ELR (cell line): ENCODE measurements at places on chromosomes 6 and 20.

DNA sequence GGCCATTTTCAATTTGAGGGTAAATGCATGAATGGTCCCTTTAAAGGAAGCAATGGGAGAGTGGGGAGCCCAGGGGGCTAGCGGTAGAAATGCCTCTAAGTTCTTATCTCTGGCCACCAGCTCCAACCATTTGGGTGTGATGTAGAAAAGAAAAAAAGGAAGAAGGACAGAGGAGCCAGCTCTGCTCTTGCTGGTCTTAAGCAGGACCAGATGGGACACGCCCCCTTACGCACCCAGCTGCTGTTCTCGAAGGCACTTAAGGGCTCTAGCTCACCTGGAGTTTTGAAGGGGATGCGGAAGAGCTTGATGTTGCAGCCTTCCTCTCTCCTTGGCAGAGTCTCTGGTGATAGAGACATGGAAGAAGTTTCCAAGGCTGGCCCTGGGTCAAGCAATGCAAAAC, 59.5 kb upstream of the RNF144B start:
- no peak for DNase-seq

GRCh38 chr6:98797217-98797994, 37.0 kb upstream of the POU3F2 start:
- DNase-seq = no peak

DNA sequence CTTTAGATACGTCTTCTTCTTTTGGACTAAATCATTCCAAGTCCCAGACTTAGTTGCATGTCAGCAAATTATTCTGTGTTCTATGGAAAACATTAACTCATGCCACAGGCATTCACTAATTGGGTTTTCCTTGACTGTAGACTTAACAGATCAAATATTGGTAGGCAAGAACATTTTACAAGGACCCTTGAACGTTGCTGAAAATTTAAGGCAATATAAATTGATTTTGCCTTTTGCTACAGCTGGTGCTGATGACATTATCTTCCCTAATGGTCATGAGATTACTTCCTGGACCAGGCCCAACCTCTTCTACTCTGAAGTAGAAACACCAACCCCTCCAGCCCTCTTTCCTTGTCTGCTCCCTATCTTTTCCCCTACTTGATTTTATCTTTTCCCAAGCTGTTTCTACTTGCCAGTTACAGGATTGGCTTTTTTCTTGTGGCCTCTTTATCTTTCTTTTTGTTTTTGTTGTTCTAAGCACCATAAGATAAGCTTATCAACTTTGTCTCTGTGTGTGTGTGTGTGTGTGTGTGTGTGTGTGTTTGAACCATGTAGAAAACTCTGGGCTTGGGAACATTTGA, 514.0 kb upstream of the SOX4 start:
- no peak for DNase-seq

DNA sequence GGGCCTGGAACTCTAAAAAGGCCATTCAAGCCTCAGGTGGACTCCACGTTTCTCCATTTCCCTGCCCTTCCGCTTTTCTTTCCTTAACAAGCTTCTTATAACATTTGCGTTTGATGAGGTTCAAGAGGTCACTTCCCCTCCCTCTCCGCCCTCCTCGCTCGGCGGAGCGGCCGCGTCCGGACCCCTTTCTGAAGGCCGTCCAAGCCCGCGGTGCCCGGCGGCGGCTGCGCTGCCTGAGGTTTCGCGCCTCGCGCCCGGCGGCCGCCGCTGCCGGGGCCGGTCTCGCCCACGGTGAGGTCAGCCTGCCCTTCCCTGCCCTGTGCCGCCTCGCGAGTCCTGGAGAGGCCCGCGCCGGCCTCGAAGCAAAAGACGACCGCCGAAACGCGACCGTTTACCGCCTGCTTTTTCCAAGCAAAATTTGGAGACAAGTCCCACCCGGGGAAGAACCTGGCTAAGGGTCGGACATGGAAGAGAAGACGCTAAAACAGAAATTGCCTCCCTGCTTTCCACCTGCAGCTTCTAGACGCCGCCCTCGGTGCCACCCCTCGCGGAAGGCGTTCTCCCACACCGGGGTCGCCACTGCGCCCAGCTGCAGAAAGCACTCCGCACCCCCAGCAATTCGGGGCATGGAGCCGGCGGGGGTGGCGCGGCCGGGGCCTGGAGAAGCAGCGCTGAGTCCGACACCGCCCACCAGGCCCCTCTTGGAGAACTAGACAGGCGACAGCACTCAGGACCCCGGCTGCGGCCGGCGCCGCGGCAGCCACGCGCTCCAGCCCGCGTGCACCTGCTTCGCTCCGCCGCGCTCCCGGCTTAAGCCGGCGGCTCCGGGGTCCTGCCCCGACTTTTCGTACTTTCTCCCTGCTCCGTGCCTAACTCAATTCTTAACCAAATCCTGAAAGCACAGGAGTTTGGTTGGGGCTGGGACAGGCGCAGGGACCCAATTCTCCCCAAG, 11.0 kb upstream of the FOXF2 start:
- no peak for DNase-seq

- DNase-seq = no peak
These were observed 26.5 kb upstream of the HEY2 start for GRCh38 chr6:125722886-125723285.

- no peak for DNase-seq
These were observed 4.3 kb downstream of the HLA-DPA1 start for GRCh38 chr6:33069021-33069738.

- peak; percentile 97 for DNase-seq
These were observed 71.8 kb upstream of the TMEM181 start for GRCh38 chr6:158488065-158488464.

- DNase-seq = no peak
These were observed 14.6 kb downstream of the KHDC1 start for GRCh38 chr6:73248192-73248903.

- DNase-seq = no peak
These were observed 52.4 kb downstream of the RNF144B start for GRCh38 chr6:18439581-18439980.

GRCh38 chr20:37562695-37563480, 35.2 kb upstream of the BLCAP start:
- no peak for DNase-seq

- no peak for DNase-seq
These were observed 193.1 kb downstream of the NRN1 start for GRCh38 chr6:5813625-5814027.

- no peak for DNase-seq
These were observed 950.1 kb downstream of the EPHA7 start for GRCh38 chr6:92469186-92469828.

DNA sequence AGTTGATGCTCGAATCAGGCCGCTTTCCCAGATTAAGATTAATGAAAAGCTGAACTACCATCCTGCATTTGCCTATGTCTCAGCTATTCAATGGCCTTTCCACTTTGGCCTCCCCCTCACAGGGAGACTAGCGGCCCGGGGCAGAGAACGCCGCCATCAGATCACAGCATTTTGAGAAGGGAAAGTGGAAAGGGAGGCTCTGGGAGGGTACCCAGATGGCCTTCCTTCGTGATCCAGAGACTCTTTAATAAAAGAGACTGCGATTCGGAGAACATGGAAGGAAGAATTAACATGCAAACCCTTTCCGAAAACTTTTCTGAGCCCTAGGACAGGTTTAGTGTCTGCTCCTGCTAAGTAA, 533 bp downstream of the MRPS18A start:
- DNase-seq = no peak

DNA sequence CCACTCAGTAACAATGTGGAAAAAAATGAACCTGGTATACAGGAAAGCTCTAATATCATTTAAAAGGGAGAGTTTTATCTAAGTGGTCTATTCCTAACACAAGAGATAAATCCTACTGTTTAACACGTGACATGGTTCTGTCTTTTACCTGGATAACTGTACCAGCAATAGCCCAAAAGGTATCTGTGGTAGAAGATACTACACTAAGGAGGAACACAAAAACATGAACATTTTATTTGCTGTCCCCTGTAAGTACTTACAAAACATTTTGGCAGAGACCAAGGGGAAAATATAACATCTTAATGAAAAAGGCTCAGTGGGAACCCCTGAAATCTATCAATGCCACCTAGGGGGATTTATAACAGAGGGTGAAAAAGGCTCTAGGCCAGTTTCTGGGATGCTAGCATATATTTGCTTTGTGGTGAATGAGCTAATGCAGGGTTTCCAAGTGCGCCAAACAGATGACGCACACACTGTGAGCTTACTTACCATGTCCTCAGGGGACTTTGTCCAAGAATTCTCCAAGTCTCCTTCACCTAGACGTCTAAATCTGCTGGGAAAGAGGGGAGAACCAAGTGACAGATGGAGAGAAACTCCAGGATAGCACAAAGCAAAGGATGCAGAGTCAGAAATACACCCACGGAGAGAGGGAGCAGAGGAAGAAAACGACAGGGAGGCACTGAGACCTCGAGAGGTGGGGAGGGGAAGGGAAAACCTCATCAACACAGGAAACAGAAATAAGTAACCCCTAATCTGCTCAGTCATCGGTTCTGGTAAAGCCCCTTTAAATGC, 147.9 kb upstream of the PRND start:
- DNase-seq = peak; percentile 94

GRCh38 chr6:114339706-114340105, 3.1 kb downstream of the HS3ST5 start:
- DNase-seq = peak; percentile 14

GRCh38 chr6:11712760-11713159, 65.8 kb downstream of the ADTRP start:
- no peak for DNase-seq

DNA sequence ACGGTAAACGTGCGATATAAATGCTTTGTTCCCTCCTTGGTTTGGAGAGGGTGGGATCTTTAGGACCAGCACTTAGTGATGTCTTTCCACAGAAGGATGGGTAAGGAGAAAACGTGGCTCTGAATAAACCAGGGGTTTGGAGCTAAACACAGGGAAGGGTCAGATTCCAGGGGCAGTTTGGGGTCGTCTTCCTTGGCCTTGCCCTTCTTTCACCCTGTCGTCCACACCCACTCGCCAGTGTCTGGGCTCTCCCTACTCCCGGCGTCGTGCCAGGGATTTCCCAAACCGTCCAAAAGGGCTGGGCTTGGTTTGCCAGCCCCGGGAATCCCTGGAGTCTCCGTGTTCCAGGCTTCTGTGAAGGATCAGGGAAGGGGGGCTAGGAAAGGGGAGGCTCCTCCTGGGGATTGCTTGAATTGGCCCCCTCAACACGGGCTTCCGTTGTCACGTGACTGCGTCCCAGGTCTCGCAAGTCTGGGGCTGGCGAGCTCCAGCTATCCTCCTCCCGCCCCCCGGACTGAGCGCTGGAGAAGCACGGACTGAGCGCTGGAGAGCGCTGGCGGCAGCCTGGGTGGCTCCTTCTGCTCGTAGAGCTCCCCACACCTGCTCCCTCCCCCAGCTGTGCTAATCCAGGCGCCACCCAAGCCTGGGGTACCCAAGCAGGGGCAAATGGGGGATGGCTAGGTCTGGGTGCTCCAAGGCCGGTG, 9.4 kb upstream of the ARMC12 start:
- DNase-seq = peak; percentile 73

DNA sequence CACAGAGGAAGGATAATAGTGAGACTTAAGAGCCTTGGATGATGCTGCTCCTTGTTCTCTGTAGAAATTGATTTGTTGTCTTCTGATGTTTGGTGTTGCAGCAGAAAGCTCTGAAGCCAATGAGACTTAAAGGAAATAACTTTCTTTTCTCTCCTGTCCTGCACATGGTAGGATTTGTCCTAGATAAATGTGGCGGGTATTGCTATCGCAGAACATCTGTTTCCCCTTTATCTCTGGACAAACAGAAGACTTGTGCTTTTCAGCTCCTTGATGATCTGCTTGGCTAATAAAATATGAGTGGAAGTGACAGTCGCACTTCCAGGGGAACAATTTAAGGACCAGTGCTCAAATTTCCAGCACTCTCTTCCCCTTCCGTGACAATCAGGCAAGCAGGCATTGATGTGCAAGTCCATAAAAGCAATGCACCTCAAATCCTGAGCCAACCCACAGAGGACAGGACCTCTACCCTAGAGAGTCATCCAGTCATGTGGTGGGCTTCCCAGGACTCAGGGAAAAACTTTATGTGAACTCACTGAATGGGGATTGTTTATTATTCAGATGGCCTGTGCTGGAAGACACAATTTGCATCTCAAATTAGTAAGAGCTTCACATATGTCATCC, 9.9 kb upstream of the NCR2 start:
- no peak for DNase-seq

DNA sequence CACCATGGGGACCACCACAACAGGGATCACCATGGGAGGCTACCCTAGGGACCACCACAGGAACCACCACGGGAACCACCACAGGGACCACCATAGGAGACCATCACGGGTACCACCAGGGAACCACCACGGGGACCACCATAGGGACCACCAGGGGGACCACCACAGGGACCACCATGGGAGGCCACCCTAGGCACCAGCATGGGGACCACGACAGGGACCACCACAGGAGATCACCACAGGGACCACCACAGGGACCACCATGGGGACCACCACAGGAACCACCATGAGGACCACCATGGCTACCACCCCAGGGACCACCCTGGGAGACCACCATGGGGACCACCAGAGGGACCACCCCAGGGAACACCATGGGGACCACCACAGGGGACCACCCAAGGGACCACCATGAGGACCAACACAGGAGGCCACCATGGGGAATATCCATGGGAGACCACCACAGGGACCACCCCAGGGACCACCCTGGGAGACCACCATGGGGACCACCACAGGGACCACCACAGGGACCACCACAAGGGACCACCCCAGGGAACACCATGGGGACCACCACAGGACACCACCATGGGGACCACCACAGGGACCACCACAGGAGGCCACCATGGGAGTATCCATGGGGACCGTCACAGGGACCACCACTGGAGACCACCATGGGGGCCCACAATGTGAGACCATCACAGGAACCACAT, 67.6 kb upstream of the MPC1 start:
- DNase-seq = no peak

- DNase-seq = no peak
These were observed 783.0 kb upstream of the GJE1 start for GRCh38 chr6:141349710-141350109.

DNA sequence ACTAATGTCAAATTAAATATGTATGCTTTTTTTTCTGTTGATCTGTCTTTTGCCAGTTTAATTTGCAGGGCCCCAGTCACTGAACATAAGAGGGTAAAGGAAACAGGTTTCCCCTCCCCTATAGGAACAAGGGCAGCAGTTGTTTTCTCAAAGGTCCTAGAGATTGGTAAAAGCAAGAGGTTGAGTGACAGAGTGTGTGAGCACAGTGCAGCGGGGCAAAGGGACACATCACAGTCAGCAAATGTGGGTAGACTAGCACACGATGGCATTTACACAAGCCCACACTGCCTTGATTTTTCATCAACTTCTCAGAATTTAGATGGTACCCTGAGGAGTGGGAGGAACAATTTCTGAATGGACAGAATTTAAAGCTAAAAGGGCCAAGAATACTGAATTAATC, 138.7 kb upstream of the MYLIP start:
- DNase-seq = no peak

GRCh38 chr6:41228096-41228495, at the start of gene TREML4:
Gene TREML4 (plus strand): TSS chr6:41228349. CDS start chr6:41228428, 79 bp downstream.
- DNase-seq = no peak

- DNase-seq = no peak
These were observed 100.0 kb downstream of the RAMACL start for GRCh38 chr6:166486536-166486880.

GRCh38 chr6:12923644-12924235, 207.2 kb downstream of the PHACTR1 start:
- DNase-seq = peak; percentile 63

- no peak for DNase-seq
These were observed 34.3 kb upstream of the OGFRL1 start for GRCh38 chr6:71254323-71254722.
